A549 treated with dexamethasone at 1 μM for 4 hours (cell line): ENCODE measurements at places on chromosomes 5 and 9. TPM values are rescaled to one million over a fixed set of nuclear protein-coding genes. Genes with fewer than 3 reads are reported as not detected.

Gene C5orf58
- not detected in 5 replicates for total RNA-seq

Gene ADAMTSL2
- total RNA-seq: not detected in 5 replicates

Gene SLC6A19
- 0.32 to 0.66 TPM (median 0.64 TPM) in 5 replicates for total RNA-seq

Gene ARRDC3
- 3.2 to 5.5 TPM (median 5.2 TPM) in 5 replicates for total RNA-seq

Gene FAM78A
- total RNA-seq: 0.18 to 0.59 TPM (median 0.47 TPM) in 5 replicates

Gene GDNF
- total RNA-seq: 0.02 to 0.06 TPM (median 0.05 TPM) in 4 of 5 replicates, not detected in the other

Gene TAS2R1
- not detected in 5 replicates for total RNA-seq
